ENCODE measurements at places on chromosomes 3 and 15.

DNA sequence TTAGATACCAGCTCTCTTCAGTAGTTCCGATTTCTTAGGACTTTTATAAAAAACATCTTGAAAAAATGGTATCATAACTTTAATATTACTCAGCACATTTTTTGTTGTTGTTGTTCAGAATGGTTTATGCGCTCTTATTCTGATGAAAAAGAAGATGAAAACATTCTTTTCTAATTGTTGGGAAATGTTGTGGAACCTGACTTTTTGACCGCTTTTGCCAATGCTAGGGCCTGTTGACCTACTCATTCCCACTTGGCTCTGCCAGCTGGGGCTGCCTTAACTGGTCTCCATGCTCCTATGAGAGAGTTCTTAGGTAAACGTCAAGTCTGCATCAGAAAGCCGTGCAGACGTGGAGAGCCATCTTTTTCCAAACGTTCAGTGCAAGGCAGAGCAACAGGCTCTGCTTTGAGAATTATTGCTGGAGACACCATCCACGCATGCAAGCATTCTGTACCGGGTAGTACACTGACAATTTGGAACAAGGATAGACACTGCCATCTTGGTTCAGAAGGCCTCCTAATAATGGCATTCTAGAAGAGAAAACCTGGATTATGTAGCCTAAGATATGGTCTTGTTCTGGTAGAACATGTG lies 176.8 kb downstream of the GHSR start:
- no peak for DNase-seq

- DNase-seq: peak; percentile 31
Measured at GRCh38 chr3:122572940-122573412, 4.5 kb upstream of the PARP15 start.

GRCh38 chr15:70783610-70784022 lies 20.3 kb upstream of the UACA start:
- no peak for DNase-seq

DNA sequence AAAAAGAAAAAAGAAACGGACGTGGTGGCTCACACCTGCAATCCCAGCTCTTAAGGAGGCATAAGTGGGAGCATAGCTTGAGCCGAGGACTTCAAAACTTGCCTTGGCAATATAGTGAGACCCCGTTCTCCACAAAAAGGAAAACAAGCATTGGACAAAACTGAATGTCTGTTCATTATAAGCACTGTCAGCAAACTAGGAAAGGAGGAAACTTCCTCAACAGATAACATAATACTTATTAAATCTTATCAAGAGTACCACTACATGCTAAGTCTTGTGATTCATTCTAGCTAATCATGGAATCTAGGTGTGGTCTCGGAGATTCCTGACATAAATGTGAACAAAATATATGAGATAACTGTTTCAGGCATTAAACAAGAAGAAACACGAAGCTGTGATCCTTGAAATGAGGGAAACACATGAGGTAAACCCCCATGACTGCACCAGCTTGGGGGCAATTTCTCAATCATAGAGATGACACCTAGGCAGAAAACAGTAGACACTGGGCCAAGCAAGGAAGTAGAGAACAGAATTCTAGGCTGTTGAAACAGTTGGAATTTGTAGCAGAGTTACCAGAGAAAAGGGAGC lies 33.3 kb downstream of the TRPM7 start:
- DNase-seq: no peak

DNA sequence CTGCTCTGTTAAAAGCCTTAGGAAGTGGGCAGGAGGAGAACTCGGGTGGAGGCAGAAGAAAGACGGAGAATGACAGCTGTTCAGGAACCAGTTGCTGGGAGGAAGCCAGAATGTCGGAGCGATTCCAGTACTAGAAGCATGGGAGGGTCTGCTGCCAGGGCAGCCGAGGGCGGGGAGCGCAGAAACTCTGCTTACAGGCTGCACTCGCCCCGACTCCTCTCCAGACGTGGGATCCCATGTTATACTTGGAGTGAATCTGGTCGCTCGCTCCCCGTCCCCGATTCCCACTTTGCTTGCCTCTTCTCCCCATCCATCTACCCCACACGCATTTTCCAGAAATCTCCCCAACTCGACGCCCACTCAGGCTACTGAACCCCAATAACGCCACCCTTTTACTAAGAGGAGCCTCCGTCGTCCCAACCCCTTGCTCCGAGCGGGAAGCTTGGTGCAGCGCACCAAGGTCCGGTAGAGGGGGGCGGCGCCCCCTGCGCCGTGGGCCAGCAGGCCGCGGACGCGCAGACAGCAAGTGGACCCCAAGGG lies 665 bp downstream of the GATM start:
- peak; percentile 26 for DNase-seq

- no peak for DNase-seq
Measured at GRCh38 chr3:150020527-150020926, 49.8 kb upstream of the PFN2 start.

- no peak for DNase-seq
Measured at GRCh38 chr15:68630211-68630555, 51.4 kb downstream of the CORO2B start.
